ENCODE measurements at places on chromosomes 11 and 22.

DNA sequence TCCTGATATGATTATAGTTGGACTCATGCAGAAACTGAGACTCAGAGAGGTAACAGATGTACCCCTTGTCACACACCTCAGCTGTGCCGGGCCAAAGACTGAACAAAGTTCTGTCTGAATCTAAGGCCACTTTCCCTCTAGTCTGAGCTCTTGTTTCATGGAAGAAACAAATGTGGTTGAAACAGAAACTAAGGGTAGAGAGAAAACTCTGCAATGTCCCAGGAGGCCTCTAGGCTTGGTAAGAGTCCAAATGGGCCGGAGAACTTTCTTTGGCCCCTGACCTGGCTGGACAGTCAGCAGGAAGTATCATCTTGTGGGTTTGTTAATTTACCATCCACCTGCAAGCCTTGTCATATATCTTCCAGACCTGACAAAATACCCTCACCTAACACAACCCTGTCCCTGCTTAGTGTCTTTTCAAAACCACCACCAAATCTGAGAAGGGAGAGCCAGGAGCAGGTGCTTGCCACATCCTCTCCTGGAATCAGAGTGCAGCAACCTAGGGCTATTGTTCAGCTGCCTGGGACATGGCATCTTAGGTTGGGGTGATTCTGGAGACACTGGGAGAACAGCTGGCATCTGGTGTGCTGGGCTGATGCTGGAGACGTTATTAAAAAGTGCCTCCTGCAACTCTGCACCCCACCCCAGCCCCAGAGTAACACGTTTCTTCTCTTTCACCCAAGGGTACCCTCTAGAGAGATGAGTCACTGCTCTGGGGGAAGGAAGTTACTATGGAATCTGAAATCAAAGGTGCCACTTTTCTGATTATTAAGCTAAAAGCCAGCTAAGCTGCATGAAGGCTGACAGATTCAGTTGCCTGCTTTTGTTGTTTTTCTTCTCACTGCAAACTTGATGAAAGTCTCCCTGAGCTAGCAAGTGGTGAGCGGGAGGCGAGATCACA is 126.3 kb upstream of the TIMP3 start:
- no peak for DNase-seq

GRCh38 chr11:26227301-26227746 is 104.6 kb upstream of the ANO3 start:
- no peak for DNase-seq

- DNase-seq = no peak
Observed at GRCh38 chr22:27679693-27680488, 121.7 kb downstream of the MN1 start.

GRCh38 chr11:133563505-133564025 is 31.3 kb upstream of the OPCML start:
- no peak for DNase-seq

GRCh38 chr22:36256478-36256877 is 3.5 kb downstream of the APOL1 start:
- DNase-seq = no peak

- DNase-seq = no peak
Observed at GRCh38 chr22:19888131-19888746, 33.6 kb upstream of the GNB1L start.

- no peak for DNase-seq
Observed at GRCh38 chr11:27255447-27255828, 107.6 kb downstream of the CCDC34 start.

DNA sequence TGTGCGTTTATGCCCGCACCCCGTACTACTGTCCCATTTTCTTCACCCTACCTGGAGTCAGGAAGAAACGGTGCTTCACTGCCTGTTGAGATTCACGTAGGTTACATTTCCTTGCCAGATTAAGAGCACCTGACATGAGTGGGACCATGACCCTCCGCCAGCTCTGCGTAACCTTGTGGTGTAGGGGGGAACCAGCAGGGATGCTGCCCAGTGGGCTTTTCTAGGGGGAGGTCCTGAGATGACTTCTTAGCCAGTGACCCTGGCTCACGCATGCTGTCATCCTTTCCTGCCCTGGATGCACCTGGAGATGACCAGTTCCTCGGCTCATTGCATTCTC is 967 bp upstream of the ARVCF start:
- DNase-seq = no peak

DNA sequence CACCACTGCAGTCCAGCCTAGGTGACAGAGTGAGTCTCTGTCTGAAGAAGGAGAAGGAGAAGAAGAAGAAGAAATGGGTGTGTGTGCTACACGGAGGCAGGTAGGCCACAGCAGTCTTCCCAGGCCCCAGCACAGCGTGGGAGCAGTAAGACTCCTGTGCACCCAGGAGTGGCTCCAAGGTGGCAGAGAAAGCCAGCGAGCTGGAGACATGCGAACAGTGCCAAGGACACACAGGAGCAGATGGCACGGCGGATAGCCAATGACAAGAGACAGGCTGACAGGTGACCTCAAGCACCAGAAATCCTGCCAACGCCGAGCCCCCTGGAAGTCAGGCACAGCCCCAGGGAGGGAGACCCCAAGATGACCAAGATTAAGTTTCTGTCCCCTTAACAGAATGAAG is 9.0 kb upstream of the SCGB1A1 start:
- DNase-seq = no peak

DNA sequence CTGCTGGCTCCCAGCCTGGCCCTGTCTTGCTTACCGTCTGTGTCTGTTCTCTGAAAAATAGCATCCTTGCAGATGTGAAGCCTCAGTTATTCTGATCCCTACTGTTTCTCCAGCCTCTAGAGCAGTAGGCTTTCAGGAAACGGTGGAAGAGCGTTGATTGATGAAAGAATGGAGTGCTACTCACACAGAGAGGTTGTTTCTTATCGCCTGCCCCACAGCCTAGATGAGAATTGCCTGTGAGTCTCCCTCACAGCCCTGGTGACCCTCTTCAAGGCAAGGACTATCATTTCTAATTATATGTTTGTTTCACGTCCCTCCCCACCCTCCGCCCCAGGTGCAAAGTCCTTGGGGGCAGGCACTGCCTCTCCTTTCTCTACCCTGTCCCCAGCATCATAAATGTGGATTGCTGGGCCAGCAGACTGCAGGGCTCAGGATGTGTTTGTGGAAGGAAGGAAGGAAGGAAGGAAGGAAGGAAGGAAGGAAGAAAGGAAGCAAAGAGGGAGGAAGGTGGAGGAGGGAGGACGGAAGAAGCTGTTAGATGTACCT is 575.3 kb upstream of the B3GAT1 start:
- DNase-seq = no peak

DNA sequence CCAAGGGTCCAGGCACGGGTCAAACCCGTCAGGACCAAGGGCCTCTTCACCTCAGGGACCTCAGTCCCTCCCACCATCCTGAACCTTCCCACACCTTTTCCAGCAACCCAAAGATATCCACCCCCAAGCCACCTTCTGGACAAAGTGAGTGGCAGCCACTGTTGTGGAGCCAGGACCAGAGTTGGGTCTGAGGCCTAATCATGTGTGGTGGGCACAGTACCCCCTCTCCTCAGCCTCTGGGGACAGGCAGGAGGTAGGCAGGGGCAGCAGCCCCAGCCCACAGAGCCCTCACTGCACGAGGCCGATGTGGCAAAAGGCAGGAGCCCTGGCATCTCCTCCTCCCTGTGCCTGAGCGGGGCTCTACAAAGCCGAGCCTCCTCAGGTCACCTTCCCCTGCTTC is 2.5 kb downstream of the KCNJ11 start:
- no peak for DNase-seq

GRCh38 chr11:46615756-46616155 is 1.3 kb downstream of the HARBI1 start:
- DNase-seq = no peak

DNA sequence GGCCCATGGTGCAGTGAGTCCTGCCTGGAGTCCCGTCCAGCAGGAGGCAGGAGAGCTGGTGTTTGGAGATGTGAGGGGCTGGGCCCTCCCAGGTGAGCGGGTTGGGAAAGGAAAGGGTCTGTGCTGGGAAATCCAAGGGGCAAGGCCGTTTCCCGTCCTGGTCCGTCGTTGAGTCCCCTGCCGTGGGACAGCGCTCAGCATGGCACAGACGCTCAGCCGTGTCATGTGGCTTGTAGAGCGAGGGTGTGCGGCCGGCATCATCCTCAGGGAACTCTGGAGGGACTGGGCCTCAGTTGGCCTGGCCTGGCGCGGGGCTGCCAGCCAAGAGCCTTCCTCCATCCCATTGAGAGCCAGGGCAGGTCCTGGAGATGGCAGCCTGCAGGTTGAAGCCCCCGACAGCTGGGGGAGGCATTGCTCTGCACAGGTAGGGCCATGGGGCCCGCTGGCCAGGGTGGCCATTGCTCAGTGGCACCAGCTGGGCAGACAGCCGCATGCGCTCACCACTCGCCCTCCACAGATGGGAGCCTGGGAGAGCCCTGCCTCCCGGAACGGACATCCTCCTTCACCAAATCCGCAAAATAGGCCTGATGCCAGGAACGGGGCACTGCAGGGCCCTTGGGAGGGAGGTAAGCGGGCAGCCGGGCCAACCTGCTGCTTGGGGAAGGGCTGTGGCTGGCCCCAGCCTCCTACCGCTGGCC is 28.7 kb downstream of the KCNQ1 start:
- no peak for DNase-seq

Measured in CD4-positive, alpha-beta T cell treated with Interleukin-4 for 1 hour (primary cell).